ENCODE measurements at places on chromosomes 3 and 15.

DNA sequence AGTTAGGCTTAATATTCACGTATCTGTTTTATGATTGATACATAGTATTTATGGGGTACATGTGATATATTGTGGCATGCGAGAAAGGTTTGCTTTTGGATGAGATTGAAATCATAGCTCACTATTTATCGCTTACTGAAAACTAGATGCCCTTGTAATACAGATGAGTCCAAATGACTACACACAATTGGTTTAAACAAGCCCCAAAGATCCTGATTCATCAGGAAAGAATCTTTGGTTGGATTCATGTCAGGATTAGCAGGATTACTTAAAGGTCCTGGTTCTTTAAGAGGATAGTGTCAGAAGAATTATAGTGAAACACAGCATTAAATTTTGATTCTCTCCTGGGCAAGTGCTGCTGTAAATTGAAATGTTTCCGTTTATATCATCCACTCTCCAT lies 18.6 kb upstream of the AADAC start:
- no peak for DNase-seq

GRCh38 chr15:28907338-28907960 lies 21.7 kb downstream of the APBA2 start:
- no peak for DNase-seq

DNA sequence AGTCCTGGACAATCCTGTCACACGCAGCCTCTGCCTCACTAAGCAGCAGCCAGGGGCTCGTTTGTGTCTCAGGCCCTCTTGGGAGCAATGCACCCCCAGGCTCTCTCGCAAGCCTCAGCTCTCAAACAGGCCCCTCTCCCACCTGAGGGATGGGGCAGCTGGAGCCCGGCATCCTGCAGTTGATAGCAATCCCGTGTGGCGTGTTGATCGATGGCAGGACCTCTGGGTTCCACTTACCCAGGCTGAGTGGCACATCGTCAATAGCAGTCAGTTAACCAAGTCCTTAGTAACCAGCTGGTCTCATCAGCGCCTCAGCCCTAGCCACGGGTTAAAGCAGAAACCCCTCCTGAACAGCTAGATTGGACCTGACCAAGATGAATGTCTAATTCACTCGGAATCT lies 36.5 kb upstream of the PLXNA1 start:
- DNase-seq, result no peak

GRCh38 chr3:123798550-123798949 lies 85.6 kb downstream of the MYLK start:
- no peak for DNase-seq

GRCh38 chr3:195823999-195824398 lies 12.3 kb upstream of the MUC4 start:
- DNase-seq, result no peak

DNA sequence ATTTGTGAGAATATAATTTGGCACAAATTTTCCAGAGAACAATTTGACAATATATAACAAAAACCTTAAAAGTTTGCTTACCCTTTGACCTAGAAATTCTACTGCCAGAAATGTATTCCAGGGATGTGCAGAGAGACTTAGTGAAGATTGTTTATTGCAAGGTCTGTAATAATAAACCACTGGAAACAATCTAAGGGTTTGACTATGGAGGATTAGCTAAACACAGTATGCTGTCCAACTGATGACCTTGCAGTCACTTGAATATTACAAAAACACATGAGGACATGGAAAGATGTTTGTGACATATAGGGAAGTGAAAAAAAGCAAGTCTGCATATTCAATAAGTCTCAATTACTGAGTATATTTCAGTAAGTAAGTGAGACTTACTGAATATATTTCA lies 48.1 kb upstream of the CDV3 start:
- DNase-seq, result no peak
